Tibial nerve (tissue), 4 donors: ENCODE measurements at places on chromosomes 6 and 20.

- peak; percentile 87 for DNase-seq
Measured at GRCh38 chr20:38222231-38222922, 38.2 kb downstream of the KIAA1755 start.

DNA sequence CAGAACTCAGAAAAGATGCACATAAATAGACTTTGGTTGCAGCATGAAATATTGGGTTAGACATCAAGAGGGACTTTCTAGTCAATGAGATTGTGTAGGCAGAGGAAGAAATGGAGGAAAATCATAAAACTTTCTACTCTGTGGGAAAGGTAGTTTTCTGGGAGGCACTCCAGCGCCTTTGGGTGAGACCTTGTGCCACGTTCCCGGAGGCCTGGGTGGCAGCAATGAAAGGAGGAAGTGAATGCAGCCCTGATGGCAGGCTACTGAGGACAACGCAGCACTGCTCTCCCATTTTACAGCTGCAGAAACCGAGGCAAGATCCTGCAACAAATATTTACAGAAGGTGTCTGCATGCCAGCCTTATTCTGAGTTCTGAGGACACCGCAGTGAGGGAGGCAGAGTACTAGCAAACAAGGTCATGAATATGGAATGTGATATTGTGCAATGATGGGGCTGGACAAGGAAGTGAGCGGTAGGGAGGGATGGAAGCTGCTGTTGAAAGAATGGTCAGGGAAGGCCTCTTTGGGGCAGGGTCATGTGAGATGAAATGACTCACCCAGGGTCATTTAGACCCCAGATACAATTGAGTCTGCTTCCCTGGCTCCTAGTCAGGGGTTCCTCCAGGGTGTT is 159.1 kb downstream of the TFAP2C start:
- no peak for DNase-seq

DNA sequence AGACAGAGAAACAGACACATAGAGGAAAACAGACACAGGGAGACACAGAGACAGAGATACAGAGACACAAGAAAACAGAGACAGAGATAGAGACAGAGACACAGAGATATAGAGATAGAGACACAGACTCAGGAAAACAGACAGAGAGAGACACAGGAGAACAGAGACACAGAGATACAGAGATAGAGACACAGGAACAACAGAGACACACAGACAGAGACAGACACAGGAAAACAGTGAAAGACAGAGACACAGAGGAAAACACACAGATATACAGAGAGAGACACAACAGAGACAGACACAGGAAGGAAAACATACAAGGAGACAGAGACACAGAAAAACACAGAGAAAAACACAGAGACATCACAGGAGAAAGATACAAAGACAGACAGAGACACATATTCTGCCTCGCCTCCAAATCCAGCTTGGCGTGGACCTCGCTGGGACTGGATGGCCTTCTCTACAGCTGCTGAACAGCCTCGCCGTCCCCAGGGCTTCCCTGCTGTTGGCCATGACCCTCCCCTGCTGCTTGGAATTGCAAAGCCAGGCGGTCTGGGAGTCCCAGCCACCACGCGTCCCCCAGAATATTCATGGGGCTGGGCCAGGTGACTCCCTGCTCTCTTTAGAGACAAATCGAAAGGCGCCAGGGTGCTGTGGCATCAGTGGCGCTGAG is 36.8 kb downstream of the NTSR1 start:
- DNase-seq, result no peak

- no peak for DNase-seq
Measured at GRCh38 chr6:1708122-1708521, 98.4 kb downstream of the FOXC1 start.

GRCh38 chr20:9550871-9551270 is 36.5 kb downstream of the LAMP5 start:
- DNase-seq, result no peak
